Activated T-cell treated with anti-CD3 and anti-CD28 coated beads for 4 hours (primary cell): ENCODE measurements at places on chromosomes 13 and 19.

DNA sequence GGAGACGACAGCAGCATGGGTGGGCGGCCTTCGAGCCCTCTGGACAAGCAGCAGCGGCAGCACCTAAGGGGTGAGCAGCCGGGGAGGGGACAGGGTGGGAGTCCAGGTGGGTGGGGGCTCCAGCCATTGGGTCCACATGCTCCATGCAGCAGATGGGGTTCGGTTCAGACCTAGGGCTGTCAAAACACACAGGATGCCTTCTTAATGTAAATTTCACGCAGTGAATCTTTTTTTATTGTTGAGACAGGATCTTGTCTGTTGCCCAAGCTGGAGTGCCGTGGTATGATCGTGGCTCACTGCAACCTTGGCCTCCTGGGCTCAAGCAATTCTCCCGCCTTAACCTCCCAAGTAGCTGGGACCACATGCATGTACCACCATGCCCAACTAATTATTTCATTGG, 15.9 kb downstream of the PGLS start:
- DNase-seq, result no peak

- no peak for DNase-seq
Observed at GRCh38 chr19:5263615-5264014, 77.0 kb downstream of the PTPRS start.

DNA sequence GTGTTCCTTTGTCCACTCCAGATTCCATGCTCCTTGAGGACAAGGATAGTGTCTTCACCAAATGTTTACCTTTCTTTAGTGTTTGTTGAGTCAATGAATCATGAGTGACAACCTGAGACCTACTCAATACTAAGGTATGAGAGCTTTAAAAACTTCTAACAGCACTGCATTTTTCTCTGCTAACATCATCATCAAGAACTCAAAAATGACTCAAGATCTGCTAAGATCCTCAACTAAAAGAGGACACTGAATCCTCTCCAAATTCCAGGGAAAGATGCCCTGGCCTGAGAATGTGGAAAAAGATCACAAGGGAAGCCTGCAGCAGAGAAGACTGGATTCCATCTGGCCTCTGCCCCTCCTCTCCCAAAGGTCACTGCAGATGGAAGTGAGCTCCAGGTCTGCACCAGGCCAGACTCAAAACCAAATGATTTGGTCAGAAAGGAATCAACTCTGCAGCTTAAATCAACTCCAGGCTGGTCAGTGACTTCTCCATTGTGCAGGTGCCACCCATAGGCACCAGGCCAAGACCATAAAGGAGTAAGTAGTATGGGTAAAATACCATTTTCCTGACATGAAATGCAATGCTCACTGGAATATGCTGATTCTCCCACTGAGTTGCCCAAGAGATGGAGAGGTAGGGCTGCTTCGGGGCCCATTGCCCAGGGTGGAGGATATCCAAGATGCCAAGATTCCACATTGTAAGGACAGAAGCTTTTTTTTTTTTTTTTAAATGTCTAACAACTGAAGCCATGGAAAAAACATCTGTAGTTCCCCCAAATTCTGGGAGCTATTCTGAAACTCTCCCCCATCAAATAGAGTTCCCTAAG, 89.5 kb upstream of the DOCK9 start:
- DNase-seq, result no peak

DNA sequence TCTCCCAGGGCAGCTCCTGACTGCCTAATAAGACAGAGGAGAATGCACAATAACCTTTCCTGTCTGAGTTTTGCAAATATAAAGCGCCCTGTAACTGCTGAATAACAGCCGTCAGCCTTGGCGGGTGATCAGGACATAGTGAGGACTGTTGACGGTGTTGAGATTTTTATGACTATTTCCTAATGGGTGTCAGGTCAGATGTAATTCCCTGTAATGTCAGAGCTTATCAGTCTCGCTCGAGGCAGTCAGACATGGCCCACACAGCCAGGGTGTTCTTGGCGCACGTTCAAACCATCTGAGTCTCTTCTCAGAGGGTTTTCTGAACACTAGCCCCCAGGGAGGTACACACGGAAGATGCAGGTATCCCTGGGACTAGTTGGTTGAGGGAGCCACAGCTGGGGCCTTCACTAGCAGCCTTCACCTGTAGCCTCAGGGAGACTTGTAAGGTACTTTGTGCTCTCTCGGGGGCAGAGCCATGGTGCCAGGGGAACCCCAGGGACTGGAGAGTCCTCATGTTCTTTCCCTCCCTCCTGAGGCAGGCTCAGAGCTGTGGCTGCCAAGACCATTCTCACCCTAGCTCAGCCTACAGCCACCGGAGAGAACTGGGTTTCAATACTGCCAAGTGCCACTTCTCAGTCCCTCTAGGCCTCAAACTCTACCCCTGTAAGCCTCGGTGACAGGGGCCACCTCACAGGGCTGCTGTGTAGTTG, 213.1 kb downstream of the UQCRFS1 start:
- no peak for DNase-seq

GRCh38 chr13:79386125-79386826, 19.8 kb downstream of the RBM26 start:
- no peak for DNase-seq

DNA sequence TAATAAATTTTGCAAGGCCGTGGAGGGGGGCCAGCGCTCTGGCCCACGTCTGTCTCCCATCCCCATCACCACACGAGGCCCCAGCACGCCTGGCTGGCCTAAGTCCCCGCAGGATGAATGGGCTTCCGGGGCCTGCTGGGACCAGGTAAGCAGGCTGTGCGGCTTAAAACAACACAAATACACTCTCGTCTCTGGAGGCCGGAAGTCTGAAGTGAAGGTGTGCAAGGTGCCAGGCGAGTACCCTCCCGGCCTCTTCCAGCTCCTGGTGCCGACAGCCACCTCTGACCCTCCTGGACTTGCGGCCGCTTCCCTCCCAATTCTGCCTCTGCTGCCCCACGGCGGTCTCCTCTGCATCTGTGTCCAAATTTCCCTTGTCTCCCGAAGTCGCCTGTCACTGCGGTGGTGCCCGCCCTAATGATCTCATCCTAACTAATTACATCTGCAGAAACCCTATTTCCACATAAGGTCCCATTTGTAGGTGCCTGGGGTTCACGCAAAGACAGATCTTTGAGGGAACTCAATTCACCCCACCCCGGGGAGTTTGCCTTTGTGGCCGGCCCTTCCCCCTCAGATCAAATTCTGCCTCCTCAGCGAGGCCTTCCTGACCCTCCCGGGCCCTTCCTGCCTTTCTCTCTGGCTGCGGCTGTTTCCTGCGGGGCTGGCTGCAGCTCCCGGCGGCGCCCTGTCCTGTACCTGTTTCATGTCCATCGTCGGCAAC, 8.1 kb upstream of the PTBP1 start:
- DNase-seq, result no peak

- peak; percentile 87 for DNase-seq
Observed at GRCh38 chr19:16829010-16829821, at the start of gene SIN3B. SIN3B (plus strand) TSS chr19:16829398; CDS start chr19:16829421, 23 bp downstream.

GRCh38 chr19:29263305-29264135, 50.6 kb upstream of the UQCRFS1 start:
- peak; percentile 35 for DNase-seq

DNA sequence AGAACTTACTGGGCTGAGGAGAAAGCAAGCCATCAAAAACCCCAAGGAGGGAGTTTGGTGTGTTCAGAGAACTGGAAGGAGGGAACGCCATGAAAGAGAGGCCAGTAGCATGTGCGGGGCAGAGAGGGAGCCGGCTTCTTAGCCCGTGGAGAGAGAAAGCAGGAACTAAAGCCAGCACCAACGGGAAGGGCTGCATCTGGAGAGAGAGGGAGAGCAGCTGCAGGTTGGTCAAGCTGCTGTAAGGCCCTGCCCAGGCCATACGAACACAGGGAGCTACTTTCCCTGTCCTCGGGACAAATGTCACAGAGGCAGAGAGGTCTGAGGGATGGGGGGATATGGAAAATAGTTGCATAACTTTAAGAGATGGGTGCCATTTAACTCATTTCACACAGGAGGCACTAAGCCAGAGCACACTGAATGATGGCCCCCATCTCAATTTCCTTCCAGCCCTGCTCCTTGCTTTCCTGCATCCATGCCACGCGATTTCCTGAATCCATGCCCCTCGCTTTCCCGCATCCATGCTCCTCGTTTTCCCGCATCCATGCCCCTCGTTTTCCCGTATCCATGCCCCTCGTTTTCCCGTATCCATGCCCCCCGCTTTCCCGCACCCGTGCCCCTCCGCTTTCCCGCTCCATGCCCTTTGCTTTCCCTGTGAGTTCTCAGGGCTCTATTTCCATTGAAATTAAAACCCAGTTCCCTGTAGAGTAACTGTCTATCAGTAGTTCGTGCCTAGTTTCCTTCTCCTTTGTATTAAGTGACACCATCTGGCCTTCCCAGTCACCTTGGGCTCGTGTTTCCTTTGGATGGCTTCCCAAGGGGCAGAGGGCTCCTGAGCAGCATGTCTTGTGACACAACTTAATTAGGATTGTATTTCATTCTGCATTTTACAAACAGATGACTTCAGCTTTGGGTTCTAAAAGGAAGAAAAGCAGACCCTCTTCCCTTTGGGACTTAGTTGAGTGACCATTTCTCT, 31.5 kb upstream of the TPT1 start:
- no peak for DNase-seq

DNA sequence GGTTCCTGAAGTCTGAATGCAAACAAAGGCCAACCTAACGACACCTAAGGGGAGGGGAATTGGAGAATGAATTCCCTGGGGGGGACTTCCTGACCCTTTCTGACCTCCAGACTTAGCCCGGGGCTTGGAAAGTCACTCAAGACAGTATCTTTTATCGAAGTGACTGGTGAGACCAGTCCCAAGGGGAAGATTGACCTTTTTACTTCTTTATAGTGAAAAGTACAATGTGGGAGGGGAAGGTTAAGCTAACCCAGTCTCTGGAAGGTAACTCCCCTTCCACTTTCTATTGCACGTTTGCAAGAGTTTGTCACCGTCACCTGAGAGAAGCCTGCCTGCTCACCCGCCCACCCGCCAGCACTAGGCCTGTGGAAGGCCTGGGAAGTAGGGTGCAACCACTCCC, 111.9 kb downstream of the EFNB2 start:
- DNase-seq, result no peak

DNA sequence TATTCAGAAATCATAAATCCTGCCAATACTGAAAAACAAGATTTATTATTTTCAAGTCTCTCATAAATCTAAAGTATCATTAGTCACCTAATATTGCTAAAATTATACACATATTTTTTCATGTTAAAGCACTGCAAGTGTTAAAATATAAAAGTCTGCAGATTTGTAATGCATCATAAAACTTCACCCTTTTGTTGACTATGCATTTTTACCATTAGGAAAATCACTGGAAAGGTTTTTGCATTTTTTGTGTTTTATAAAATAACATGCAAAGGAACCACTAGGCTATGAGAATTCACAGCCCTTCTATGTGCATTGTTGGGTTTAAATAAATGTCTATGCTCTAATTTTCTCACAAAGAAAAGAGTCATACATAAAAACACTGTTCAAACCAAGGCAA, 407.3 kb downstream of the DACH1 start:
- DNase-seq, result no peak

DNA sequence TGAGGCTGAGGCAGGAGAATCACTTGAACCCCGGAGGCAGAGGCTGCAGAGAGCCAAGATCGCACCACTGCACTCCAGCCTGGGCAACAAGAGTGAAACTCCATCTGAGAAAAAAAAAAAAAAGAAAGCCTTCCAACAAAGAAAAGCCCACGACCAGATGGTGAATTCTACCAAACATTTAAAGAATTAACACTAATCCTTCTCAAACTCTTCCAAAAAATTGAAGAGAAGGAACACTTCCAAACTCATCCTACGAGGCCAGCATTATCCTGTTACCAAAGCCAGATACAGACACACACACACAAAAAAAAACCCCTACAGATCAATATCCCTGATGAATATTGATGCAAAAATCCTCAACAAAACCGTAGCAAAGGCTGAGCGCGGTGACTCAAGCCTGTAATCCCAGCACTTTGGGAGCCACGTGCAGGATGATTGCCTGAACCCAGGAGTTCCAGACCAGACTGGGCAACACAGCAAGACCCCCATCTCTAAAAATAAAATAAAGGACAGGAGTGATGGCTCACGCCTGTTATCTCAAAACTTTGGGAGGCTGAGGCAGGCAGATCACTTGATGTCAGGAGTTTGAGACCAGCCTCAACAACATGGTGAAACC, 6.2 kb upstream of the EVI5L start:
- no peak for DNase-seq

- DNase-seq, result no peak
Observed at GRCh38 chr19:32865326-32865725, 4.2 kb downstream of the SLC7A9 start.

GRCh38 chr19:3369337-3370213, 3.2 kb downstream of the NFIC start:
- DNase-seq, result no peak

DNA sequence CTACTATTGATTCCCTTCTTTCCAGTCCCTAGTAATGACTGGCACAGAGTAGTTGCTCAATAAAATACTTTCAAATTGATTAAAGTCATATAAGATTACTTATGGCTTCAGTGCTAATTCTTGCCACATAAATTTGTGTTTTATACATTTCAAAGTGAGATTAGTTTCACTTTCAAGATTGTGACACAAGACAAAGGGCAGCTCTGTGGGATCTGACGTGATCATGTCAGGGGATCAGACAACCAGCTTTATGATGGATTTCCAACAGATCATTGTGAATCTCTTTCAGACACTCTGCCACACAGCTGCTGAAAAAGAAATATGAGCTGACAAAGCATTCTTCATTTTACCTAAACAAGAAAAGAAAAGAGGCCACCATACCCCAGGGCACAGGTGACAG, 73.4 kb upstream of the POMP start:
- DNase-seq, result no peak

GRCh38 chr13:97921176-97921816, 32.2 kb upstream of the IPO5 start:
- DNase-seq, result no peak

DNA sequence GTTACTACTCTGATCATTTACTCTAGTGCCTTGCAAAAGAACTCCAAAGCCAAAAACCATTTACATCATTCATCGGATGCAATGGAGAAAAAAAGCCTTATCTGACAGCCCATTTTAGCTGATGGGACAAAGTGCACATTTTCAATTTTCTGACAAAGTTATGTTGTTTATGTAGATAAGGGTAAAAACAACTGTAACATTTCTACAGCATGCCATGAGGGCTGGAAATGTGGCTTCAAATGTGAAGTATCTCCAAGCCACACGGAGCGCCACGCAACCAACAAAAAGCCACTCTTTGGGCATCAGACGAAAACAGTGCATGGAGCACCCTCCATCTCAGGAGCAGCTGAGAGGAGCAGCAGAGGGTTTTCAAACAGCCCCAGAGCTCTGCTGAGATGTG, 364.6 kb upstream of the ZNF507 start:
- DNase-seq, result no peak

DNA sequence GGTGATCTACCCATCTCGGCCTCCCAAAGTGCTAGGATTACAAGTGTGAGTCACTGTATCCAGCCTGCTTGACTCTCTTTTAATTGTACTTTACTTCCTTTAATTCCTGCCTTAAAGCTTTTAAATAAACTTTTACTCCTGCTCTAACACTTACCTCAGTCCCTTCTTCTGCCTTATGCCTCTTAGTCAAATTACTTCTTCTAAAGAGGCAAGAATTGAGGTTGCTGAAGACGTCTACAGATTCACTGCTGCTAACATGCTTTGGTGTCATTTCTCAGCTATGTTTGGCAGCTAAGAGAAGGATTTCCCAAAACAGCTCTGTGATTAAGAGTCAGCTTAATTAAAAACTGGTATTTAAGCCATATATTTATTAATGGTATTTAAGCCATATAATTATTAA, 32.9 kb upstream of the CD177 start:
- DNase-seq, result no peak
